ENCODE measurements at places on chromosomes 16 and 17.

GRCh38 chr17:17088086-17088485 is 45.8 kb downstream of the MPRIP start:
- no peak for DNase-seq

DNA sequence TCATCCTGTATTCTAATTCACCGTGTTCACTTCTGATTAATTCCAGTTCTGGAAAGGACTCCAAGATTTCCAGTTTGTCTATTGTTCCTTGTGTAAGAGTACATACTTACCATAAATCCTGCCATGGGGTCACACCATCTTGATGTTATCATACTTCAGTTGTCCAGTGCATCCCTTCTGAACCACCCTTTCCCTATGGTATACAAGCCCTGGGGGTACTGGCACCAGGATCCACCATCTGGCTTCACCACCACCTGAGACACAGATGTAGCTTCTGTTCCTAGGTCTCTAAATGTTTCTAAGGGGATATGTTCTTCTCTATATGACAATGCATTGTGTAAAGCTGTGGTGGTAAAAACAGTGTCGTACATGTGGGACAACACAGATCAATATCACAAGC is 21.2 kb downstream of the SGF29 start:
- no peak for DNase-seq

DNA sequence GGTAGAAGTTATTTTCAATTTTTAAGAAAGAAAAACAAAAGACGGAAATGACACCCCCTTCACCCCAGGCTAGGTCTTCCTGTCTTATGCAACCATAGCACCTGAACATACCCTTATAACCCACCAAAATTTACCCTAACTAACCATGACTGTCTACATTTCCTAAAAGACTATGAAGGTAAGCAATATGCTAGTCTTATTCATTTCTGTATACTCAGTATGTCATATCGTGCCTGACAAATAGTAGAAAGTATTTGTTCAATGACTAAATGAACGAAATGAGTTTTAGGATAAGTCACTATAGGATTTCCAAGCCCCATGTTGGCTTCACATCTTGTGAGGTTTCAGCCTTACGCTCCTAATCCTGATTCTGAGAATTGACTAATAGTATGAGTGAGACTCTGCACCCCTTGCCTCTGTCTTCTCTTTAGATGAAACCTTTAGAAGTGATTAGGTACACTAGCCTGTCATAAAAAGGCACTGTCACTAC is 6.5 kb downstream of the ADAT1 start:
- DNase-seq, result no peak

- DNase-seq, result no peak
These were observed 117.1 kb upstream of the AXIN2 start for GRCh38 chr17:65678546-65678945.

- DNase-seq, result no peak
These were observed 77.2 kb downstream of the BRIP1 start for GRCh38 chr17:61786088-61786487.

DNA sequence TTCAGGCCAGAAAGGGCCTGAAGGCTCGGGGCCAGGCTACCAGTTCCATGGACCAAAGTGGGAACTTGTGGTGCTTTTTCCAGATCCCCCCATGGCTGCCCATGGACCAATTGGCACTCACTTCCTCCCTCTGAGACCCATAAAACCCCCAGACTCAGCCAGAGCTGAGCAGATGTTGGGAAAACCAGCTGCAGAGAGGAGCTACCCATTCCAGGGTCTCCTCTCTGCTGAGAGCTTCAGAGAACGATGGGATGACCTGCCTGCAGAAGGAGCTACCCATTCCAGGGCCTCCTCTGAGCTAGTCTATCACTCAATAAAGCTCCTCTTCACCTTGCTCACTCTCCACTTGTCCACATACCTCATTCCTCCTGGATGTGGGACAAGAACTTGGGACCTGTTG is 52.2 kb upstream of the MED9 start:
- DNase-seq, result no peak

GRCh38 chr17:69856946-69857345 is 218.1 kb upstream of the KCNJ16 start:
- DNase-seq, result no peak

- DNase-seq, result no peak
These were observed 308.2 kb downstream of the XYLT1 start for GRCh38 chr16:17162560-17162959.

DNA sequence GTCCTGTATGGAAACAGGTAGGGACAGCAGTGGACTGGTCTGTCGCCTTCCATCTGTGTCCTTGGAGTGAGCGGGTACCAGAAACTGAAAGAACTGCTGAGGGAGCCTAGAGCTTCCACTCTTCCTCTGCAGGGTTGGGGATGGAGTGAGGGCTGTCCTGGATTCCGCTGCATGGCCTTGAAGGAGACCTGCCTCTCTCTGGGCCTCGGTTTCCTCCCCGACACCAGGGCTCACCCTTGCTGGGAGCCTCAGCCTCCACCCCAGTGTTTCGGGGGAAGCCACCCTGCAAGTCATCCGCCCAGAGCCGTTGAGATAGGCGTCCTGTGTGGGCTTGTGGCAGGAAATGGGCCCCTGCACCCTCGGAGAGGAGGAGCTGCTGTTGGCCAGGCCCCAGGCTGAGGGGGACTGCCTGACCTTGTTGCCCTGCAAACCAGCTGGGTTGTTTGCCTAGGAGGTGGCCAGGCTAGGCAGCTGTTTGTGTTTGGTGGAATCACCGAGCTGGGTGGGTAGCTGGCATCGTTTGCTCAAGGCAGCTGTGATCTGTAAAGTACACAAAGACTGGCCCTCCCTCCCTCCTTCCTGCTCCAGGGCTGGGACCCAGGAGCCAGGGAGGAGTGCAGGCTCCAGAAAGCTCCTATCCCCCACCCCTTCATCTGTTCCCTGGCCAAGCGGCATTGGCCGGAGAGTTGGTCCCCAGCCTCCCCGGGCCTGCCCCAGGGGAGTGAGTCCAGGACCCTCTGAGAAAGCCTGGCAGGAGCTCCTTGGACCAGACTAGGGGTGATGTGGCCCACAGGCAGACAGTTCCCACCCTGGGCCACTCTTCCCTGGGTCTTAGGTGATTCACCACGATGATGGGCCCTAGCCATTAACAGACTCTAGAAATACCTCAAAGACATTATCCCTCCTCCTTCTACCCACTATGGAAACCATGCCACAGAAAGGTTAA is 1.3 kb downstream of the RAB37 start:
- no peak for DNase-seq

GRCh38 chr17:74682471-74683190 is 30.1 kb downstream of the CD300LF start:
- DNase-seq, result no peak

DNA sequence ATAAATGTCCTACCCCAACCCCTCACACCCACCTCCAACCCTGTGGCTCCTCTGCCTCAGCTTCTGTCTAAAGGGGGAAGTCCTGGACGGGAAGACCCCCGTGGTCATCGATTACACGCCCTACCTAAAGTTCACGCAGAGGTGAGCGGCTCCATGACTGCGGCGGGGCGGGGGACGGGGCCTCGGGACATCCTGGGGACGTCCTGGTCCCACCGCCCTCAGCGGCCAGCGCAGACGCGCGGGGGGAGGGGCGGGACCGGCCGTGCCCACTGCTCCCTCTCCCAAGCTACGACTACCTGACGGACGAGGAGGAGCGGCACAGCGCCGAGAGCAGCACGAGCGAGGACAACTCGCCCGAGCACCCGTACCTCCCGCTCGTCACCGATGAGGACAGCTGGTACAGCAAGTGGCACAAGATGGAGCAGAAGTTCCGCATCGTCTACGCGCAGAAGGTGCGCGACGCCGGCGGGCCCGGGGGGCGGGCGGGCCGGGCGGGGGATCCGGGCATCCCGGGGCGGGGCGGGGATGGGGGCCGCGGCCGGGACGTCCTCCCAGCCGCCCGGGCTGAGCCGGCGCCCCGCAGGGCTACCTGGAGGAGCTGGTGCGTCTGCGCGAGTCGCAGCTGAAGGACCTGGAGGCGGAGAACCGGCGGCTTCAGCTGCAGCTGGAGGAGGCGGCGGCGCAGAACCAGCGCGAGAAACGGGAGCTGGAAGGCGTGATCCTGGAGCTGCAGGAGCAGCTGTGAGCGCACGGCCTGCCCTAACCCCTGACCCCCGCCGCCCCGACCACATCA is 6.7 kb downstream of the RUNDC3A start:
- no peak for DNase-seq

Measured in HS-27A (cell line).